Articular chondrocyte of knee joint (primary cell): ENCODE measurements at places on chromosomes 6 and 20. TPM values are rescaled to one million over a fixed set of nuclear protein-coding genes. Genes with fewer than 3 reads are reported as not detected.

RSPO3 gene
- 17.8 and 19.3 TPM in 2 replicates for total RNA-seq

GNMT gene
- total RNA-seq: 0.11 TPM in 1 of 2 replicates, not detected in the other

C6orf47 gene
- total RNA-seq: 15.2 and 19.5 TPM in 2 replicates

NEURL2 gene
- total RNA-seq: 2.7 and 4.8 TPM in 2 replicates

REM1 gene
- total RNA-seq: 0.76 and 0.78 TPM in 2 replicates
